Suppressor macrophage treated with lipopolysaccharide for 1 hour (primary cell): ENCODE measurements at places on chromosomes 6 and 20.

DNA sequence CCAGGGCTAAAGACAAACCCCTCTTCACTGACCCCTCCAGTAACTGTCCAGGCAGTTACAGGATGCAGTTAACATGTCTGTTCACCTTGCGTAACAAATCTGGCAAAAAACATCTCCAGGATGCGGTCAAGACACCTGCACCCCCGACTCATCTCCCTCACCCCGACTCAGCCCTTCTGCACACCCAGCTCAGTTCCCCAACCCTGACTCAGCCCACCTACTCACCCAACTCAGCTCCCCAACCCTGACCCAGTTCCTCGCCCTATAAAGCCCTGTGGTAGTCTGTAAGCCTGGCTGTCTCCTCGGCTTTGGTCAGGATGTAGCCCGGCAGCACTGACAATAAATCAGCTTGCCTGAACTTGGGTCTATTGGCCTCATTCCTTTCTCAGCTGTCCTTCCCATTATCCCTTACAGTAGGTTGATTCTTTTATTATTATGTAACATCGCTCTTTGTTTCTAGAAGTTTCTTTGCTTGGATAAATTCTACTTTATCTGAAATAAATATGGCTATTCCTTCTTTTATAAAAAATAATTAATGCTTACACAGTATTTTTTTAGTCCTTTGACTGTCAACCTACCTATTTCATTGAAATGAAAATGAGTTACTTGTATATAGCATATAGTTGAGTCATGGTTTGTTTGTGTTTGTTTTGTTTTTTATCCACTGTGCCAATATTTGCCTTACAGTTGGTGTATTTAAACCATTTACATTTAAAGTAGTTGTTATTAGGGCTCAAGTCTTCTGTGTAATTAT lies 12.9 kb upstream of the ADTRP start:
- no peak for DNase-seq

DNA sequence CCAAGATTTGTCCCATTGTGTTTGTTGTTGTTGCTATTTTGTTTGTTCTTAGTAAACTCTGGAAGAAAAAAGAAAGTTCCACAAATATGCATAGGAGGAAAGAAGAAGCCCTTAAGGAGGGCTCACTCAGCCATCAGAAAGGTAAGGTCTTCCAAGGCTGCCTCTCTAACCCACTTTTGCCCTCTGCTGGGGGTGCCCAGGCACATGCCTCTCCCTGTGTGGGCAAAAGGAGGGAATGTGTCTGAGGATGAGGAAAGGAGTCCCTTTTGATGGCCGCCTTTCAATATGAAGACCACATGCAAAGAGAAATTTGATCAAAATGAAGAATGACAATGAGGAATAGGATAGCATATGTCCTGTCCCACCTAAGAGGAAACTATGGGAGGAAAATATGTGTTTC lies 248.2 kb upstream of the POU3F2 start:
- no peak for DNase-seq

DNA sequence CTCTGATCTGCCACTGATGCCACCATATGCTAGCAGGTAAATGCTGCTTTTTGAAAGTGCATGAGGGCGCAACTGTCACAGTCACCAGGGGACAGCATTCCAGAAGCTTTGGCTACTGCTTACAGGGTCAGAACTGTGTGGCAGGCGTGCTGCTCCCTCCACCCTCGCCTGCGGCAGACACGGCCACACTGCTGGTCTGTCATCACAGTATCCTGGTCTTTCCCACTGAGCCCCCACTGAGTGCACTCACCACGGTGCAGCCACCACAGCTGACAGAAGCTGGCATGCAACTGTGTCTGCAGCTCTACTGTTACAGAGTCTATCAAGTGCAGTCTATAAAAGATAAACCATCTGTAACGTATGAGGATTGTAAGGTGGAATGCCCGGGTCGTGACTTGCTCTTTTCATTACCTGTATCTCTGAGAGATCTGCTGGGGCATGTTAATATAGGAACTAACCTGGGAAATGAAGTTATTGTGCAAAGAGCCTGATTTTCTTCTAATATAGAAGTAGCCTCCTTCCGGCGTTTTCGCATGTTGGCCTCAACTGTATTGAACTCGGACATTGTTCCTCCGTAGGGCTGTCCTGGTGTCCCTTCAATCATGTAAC lies 24.5 kb downstream of the GCLC start:
- DNase-seq = no peak

GRCh38 chr20:46994341-46994740 lies 99.7 kb downstream of the EYA2 start:
- DNase-seq = peak; percentile 5

- DNase-seq = no peak
Measured at GRCh38 chr20:43096126-43096930, 93.4 kb downstream of the PTPRT start.

GRCh38 chr6:20833881-20834515 lies 299.7 kb downstream of the CDKAL1 start:
- DNase-seq = no peak

GRCh38 chr6:154359161-154359574 lies 2.6 kb upstream of the IPCEF1 start:
- peak; percentile 52 for DNase-seq

DNA sequence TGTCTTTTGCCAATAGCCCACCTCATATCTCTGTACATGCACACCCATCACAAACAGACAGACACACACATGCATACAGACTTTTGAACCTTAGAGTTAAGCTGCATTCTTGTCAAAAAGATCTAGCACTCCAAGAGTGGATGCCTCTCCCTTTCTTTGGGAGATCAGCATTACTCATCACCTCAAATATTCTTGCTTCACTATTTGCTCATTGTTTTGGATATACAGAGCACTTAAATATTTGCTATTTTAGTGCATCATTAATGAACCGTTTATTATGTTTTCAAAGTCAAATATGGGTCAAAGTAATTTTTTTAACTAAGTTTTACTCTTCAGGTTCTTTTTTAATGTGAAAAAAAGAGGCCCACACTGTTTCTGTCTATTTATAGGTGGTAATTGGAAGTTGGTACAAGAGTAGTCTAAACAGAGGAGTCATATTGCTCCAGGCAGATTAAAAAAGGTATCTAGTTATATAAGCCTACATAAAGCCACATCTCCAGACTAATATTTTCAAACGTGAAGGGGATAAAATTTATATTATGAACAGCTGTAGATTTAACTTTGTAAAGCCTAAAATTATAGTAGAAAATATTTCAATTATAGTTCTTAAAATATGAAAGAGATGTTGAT lies 102.6 kb downstream of the FLRT3 start:
- DNase-seq = no peak
